ENCODE measurements at places on chromosomes 1 and 21.

DNA sequence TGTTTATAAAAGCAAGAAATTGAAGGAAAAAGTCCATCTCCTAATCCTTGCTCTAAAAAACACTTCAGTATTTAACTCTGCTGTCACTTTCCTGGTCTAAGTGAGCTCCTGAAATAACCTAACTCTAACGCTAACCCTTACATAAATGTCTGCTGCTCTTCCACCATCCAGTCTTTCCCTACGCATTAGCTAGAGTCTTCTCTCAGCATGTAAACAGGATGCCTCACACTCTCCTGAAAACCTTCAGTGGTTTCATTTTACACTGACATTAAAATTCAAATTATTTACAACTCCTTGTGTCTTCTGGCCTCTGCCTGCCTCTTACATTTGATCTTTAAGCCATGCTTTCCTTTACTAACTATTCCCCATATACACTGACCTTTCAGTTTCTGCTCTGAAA is 697.6 kb upstream of the CXADR start:
- no peak for DNase-seq

DNA sequence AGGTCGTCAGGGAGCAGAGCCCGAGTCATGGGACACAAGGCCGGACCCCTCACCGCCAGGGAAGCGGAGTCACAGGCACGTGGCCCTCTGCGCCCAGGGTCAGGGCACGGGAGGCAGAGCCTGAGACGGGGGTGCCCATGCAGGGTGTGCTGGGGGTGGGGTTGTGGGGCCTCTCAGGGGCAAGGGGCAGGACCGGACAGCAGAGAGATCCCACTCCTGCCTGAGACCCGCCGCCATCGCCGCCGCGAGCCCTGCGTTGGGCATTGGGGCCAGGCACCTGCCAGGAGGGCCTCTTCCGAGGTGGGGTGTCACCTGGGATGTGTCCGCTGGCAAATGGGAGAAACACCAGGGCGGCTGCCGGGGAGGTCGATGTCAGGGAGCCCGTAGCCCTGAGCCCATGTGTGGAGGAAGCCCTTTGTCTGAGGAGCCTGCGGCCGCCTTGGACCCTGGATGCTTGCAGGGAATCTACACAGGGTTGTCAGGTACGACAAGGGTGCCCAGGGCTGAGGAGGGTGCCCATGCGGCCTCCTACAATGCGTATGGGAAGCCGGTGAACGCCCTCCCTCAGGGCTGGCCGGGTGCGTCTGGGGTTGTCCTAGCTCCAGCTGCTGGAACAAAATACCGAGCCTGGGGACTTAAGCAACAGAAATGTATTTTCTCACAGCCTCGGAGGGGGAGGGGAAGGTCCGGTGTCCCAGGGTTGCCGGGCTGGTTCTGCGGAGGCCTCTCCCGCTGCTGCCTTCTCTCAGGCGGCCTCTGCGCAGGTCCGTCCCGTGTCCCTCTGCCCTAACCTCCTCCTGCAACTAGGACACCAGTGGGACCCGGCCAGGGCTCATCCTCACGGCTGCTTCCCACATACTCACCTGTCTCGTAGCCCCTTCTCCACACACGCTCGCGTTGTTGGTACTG is 16.4 kb upstream of the C1orf159 start:
- no peak for DNase-seq

DNA sequence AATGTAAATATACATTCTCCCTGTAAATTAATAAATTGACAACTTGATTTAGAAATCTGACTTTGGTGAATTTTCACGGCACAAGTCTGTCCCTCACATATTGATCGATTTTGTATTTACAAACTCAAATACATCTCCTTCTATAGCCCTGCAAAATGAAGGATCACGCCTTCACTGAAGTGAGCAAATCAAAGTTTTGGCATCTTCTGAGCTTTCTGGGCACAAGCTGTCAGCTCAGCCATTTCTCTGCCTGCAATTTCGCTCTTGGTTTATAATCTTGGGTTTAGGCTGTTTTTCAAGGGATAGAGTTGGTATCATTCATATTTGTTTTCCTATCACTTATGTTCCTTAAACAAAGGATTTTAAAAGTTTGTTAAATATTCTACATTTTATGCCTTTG is 25.8 kb downstream of the ANP32E start:
- no peak for DNase-seq

DNA sequence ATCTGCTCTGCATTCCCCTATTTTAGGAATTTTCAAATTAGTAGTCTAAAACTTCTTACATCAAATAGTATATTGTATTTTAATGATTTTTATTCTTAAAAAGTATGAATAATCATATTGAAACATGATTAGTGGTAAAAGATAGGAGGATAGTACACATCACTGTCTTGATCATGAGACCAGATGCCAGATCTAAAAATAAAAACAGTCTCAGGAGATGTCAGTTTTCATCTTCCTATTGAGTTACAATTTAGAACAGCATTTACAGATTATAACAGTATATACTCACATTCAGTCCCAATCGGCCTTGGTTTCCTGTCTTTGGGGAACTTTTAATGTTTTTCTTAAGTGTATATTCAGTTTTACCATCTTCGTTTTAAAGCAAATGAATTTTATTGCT is 95.9 kb downstream of the USP25 start:
- DNase-seq = no peak

DNA sequence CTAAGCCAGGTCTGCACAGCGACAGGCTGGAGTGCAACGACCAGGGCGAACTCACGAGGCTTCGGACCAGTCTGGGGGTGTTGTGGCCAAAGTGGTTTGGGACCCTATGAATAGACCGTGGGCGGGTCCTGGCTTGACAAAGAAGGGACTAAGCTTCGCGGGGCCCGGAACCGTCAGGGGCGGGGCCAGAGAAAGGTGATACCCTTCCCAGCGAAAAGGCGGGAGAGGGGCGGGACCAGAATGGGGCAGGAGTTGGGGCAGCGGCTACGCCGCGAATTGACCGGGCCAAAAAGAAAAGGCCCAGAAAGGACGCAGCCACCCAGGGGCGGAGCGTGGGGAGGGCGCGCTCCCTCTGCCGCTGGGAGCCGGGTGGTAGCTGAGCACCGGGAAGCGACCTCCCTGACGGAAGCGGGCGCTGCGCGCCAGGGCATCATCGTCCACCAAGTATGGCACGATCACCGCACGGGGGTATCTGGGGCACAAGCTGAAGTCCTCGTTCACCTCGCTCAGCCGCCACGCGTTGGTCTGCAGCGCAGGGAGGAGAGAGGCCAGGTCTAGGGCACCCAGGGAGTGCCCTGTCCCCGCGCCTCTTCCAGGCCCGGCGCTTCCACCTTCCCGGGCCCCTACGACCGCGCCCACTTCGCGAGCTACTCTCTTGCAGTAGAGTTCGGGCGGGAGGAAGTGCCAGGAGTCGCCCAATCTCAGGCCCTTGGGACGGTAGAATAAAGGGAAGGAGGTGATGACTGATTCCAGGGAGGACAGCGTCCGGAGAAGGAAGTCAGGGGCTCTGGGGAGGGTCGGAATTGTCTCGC is 6.7 kb upstream of the FAM167B start:
- DNase-seq = no peak

GRCh38 chr1:232319072-232319471 is 310.9 kb downstream of the SIPA1L2 start:
- no peak for DNase-seq

DNA sequence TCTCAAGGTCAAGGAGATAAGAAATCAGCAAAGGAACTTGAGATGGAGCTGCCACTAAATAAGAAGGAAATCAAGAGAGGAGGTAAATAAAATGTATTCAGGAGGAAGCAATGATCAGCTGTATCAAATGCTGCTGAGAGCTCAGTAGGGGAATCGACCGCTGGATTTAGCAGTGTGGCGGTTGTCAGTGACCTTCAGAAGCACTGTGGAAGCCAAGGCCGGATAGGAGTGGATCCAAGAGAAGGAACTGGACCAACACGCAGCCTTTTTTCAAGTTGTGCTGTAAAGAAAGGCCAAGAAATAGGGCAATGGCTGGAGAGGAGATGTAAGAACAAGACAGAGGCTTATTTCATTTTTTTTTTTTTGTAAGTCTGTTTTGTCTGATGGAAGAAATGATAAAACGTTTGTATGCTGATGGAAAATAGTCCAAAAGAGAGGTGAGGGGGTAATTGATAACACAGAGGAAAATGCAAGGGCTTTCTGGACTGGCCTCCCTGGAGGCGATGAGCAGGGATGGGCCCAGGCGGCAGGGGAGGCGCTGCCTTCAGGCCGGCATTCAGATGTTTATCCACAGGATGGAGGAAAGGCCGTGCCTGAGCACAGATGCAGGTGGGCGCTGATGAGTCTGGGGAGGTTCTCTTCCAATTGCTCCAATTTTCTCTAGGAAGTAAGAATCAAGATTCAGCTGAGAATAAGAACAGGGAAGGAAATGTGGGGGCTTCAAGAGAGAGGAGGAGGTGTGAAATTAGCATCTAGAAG is 17.5 kb upstream of the FAM43B start:
- no peak for DNase-seq

DNA sequence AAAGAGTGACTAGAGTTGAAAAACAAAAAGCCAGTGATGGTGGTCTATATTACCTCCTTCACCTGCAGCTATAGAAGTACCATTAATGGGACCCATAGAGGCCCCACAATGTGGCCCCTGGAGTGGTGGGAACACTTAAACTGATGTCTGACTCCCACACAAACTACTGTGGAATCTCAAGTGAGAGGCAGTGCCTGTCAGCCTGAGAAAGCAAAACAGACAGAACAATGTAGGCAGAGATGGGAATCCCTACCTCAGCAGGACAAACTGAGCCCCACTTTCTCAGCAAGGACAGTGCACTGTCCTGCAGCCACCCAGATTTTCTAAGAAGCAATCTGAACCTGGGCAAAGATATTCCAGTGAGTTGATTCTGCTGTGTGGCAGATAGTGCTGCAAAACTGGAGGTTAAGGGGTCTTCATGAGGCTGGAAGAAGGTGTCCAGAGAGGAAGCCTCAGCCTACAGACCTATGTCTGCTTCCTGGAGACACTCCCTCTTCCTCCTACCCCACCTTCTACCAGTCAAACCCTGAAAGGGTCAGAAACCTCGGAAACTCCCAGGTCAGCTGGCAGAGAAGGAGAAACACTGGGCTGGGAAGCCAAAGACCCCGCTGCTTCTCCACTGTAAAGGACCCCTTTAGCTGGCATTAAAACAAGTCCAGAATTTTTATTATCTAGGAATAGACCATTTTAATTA is 228.7 kb downstream of the C1orf94 start:
- no peak for DNase-seq
